ENCODE measurements at places on chromosomes 7 and 10. TPM values are rescaled to one million over a fixed set of nuclear protein-coding genes. Genes with fewer than 3 reads are reported as not detected.

Gene SMO
- total RNA-seq, result 5.3 TPM

Gene KCNH2
- 126 TPM for total RNA-seq

Gene ZNF804B
- total RNA-seq, result not detected

Gene HECW1
- not detected for total RNA-seq

Gene FKBP6
- total RNA-seq, result not detected

Gene SPDYE2B
- total RNA-seq, result not detected

Gene PNLIPRP3
- not detected for total RNA-seq

Gene NCF1
- 6.5 TPM for total RNA-seq

Gene KCND2
- 0.04 TPM for total RNA-seq

Gene HOXA10
- not detected for total RNA-seq

Gene MGAM2
- total RNA-seq, result not detected

Gene ARHGAP22
- 2.2 TPM for total RNA-seq

Gene OGDHL
- total RNA-seq, result 4.9 TPM

Gene THAP5
- 31.0 TPM for total RNA-seq

Gene ACTL6B
- total RNA-seq, result not detected

Gene CALN1
- not detected for total RNA-seq

Gene GRID2IP
- total RNA-seq, result 0.11 TPM

Gene DIP2C
- total RNA-seq, result 37.4 TPM

Gene CYP3A4
- total RNA-seq, result not detected

Gene TRIM74
- not detected for total RNA-seq

Gene C10orf62
- not detected for total RNA-seq

Gene AMPH
- total RNA-seq, result 2.2 TPM

Gene NME8
- total RNA-seq, result not detected

Gene HTRA1
- total RNA-seq, result 46.3 TPM

Gene CUZD1
- 0.23 TPM for total RNA-seq

Gene ACBD7
- not detected for total RNA-seq

Gene ZDHHC16
- 18.0 TPM for total RNA-seq

Gene SPDYE3
- not detected for total RNA-seq

Gene RGR
- not detected for total RNA-seq

Gene CPN1
- not detected for total RNA-seq

Gene PTTG1IP2
- not detected for total RNA-seq

Gene CYP26C1
- total RNA-seq, result not detected

Gene AKR1C4
- total RNA-seq, result not detected

Gene GHRHR
- not detected for total RNA-seq

Gene IMPDH1
- total RNA-seq, result 10.6 TPM

Gene IKZF1
- 1.5 TPM for total RNA-seq

Gene COL13A1
- total RNA-seq, result 2.9 TPM

Gene PAX4
- total RNA-seq, result not detected
